ENCODE measurements at places on chromosomes 4 and X.

GRCh38 chr4:26576231-26576739 is 7.6 kb upstream of the TBC1D19 start:
- DNase-seq: no peak

DNA sequence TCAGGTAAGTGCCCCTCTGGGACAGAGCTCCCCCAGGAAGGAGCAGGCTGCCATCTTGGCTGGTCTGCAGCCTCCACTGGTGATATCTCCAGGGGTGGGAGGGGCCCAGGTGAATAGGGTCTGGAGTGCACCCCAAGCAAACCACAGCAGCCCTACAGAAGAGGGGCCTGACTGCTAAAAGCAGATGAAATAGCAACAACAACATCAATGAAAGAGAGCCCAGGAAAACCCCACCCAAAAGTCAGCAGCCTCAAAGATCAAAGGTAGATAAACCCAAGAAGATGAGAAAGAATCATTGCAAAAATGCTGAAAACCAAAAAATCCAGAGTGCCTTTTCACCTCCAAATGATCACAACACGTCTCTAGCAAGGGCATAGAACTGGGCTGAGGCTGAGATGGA is 92.5 kb upstream of the PAGE3 start:
- no peak for DNase-seq

DNA sequence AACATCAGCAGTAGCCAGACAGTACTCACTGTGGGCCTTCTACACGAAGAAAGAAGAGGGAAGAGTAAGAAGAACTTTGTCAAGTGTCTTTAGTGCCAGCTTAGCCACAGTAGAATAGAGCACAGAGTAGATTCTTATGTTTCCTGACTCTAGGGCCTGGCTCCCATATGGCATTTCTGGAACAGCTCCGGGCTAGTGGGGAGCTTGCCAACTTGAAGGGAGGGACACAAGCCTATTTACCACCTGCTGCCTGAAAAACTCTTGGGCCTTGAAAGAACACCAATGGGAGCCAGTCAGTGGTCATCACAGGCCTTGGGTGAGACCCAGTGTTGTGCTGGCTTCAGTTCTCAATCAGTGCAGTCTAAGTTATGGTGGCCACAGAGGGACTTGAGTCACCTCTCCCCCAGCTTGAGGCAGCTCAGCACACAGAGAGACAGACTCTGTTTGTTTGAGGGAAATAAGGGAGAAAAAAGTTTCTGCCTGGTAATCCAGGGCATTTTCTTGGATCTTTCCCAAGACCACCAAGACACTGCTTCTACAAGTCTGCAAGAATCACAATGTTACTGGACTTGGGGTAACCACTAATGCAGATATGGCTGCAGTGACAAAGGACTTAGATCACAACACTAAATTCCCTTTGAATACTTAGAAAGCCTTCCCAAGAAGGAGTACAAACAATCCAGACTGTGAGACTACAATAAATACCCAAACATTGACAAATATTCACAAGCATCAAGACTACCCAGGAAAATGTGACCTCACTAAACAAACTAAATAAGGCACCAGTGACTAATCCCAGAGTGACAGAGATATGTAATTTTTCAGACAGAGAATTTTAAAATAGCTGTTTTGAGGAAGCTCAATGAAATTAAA is 261.0 kb upstream of the NDST3 start:
- no peak for DNase-seq

GRCh38 chrX:126847143-126847542 is 27.6 kb downstream of the PRR32 start:
- DNase-seq: no peak

- no peak for DNase-seq
These were observed 597.2 kb downstream of the INPP4B start for GRCh38 chr4:142248946-142249345.

DNA sequence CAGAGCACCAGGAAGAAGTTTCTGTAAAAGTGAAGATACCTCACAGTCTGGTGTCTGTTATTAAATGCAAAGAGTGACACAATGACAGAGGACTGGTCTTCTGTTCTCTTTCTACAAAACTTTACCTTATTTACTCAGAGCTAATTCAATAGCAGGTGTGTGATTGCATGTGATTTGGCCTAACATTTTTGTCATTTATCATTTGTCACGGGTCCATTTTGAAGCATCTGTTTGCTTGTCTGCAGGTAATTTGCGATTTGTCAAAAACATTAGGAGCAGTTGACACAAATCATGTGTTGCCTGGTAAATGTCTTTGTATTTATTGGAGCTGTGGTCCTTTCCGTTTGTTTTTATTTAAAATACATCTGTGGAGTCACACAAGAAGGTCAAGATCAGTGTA is 1232.4 kb downstream of the STIM2 start:
- no peak for DNase-seq

DNA sequence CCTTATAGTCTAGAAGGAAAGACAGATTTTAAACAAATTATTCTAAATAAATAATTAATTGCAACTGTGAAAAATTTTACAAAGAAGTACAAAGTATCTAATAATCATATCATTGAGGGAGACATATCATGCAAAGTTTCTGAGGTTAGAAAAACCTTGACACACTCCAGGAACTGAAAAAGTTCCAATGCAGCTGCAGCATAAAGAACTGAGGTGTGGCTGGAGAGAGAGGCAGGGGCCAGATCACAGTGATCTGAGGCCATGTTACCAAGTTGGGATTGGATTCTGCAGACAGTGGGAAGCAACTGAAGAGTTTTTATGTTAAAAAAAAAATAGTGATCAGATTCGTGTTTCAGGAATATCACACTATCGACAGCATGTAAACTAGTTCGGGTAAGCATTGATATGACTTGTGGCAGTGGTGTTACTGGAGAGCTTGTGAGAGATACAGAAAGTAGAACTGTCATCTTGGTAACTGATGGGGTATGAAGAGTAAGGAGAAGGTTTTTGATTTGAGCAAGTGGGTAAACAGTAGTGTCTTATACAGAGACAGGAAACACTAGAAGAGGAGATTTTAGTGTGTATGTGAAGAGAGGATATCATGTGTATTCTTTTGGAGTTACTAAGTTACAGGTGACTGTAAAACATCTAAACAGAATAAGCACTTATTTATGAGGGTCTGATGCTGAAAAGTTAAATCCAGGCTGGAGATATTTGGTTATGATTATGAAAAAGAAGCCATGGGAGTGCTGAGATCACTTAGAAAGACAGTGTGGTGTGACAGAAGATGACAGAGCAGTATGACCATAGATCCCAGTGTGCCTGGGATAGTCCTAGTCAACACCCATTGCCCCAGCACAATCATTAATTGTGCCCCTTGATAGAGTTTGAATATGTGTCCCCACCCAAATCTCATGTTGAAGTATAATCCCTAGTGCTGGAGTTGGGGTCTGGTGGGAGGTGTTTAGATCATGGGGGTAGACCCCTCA is 15.6 kb upstream of the SPRY1 start:
- no peak for DNase-seq

DNA sequence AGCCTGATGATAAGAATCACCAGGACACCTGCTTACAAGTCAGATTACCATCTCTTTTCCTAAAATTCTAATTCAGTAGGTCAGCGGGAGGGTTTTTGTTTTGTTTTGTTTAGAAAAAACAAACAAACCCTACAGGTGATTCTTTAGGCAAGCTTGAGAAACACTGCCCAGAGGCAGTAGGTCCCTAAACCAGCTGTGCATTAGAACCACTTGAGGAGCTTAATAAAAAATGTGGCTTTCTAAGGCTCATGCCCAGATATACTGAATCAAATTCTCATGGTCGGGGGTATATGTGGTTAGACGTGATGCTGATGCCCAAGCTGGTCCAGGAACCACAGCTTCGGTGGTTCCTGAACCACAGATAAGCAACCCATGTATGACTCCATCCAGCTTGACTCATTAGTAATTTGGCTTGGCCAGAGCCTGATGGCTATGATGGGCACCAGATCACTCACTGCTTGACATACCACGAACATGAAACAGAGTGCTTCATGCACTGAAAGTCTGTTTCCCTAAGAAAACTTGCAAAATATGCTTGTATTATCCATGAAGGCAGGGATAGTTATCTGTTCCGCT is 338.1 kb upstream of the F9 start:
- no peak for DNase-seq

GRCh38 chr4:187274153-187274552 is 550.5 kb upstream of the FAT1 start:
- no peak for DNase-seq

DNA sequence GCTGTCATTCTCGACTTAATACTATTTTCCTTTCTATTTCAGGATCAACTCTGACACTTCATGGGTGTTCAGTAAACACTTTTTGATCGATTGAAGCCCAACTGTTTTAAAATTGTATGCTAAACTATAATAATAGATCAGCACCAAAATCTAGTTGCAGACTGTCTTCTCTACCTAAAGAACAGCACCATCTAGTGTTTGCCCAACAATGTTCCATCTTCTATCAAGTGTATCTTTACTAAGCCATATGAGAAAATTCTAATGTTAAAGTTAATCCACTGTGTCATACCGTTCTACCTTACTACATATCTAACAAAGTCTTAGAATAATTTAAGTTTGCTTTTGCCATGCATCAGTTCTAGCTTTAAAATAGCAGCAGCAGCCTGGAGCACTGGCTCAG is 113.0 kb upstream of the PRDX4 start:
- DNase-seq: no peak

DNA sequence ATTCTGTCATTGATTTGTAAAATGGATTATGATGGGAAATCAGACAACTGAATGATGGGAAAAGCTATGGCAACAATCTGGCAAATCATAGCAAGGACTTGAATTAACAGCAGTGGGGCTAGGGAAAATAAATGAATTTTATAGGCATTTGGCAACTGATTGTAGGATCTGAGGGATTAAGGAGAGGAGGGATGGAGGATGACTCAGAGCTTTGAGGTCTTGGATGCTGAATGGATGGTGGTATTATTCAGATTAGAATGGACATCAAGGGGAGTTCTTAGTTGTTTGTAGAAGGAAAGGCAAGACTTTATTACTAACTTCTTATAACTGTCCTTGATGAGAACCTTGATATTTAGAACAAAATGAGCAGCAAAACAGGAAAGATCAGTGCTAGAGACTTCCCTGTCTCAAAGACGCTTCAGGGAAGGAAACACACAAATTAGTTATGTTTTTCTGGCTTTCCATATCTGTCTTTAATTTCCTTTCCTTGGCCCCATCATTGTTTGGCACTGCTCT is 51.4 kb upstream of the HHIP start:
- DNase-seq: no peak

GRCh38 chrX:53280331-53281320 is 758 bp downstream of the IQSEC2 start:
- DNase-seq: no peak

GRCh38 chr4:152039023-152039481 is 278.2 kb upstream of the GATB start:
- DNase-seq: no peak

DNA sequence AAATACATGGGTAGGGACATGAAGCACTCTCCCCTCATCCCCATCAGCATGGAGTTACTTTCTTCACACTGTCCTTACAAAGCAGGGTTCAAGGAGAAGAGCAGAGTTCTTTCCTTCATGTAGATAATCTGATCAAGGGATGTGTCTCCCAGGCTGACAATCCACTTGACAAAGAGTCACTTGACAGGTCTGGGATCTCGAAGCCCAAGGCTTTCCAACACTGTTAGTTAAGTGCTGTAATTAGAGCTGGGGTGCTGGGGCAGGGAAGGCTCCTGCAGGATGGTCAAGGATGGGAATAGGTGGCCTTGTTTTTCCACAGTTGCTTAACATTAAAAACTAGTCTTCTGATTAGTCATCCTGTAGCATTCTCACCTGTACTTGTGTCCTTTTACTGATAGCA is 38.0 kb downstream of the CCNG2 start:
- DNase-seq: no peak

DNA sequence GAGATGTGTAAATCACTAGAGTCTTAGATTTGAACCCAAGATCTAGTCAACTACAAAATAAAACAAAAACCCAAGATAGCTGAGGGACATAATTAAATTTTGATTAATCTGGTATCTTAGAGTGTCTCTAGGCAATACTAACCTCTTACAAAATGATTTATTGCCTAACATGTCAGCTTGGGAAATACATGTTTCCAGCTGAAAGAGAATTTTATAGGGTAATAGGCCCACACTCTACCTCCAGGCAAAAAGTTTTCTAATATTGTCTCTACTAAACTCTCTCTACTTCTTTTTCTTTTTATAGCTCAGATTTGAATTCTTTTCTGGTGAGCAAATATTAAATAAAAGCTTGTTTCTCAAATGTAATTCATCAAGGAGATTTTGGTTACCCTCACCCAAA is 263.2 kb downstream of the IL15 start:
- DNase-seq: no peak

All from aorta (tissue), 5 donors.